ENCODE measurements at places on chromosomes 12 and 14.

DNA sequence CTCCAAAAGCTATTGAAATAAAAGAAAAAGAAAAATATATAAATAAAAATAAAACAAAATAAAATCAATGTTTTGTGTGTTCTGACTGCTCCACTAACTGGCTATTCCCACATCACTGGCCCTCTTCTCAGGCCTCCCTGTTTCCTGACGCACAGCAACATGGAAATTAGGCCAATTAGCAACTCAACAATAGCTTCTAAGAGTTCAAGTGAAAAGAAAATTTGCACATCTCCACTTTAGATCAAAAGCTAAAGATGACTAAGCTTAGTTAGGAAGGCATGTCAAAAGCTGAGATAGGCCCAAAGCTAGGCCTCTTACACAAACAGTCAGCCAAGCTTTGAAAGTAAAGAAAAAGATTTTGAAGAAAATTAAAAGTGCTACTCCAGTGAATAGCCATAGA lies 200.8 kb downstream of the DUSP6 start:
- no peak for DNase-seq

DNA sequence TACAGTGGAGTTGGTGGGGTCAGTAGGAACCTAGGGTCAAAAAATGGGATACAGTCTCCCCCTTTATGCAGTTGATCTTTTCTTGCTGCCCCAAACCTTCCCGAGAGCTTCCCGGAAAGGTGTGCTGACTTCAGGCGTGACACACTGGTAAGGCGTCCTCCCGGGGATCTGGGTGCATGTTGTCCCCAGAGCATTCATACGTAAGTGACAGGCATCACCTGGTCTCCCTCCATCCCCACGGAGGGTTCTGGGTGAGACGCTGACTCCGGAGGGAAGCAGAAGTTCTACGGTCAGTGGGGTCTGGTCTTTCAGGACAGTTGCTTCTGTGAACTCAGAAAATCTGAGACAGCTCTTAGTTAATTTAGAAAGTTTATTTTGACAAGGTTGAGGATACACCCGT lies 159.6 kb upstream of the RTL1 start:
- no peak for DNase-seq

DNA sequence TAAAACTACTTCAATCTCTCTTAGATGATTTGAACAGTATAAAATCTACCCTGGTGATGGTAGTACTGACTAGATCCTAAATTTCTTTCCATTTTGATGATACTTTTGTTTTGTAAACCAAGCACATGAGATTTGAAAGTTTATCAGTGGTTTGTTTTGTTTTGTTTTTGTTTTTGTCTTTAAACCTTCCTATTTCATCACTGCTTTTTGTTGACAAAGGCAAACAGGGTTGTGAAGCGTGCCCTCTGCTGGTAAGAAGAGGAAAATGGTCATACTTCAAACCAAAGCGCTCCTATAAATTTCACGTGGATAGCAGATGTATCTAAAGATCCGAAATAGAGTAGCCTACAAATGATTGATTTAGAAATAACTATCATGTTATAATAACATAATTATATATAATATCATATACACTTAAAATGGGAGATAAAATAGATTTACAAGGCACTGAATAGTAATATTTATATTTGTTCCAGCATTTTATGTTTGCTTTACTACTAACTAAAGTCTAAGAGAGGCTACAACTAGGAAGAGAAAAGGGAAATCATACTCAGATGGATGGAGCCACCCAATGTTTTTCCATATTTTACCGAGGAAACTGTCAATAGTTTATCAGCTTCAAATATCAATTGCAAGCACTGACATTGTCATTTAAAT lies 254.0 kb upstream of the USP15 start:
- no peak for DNase-seq

DNA sequence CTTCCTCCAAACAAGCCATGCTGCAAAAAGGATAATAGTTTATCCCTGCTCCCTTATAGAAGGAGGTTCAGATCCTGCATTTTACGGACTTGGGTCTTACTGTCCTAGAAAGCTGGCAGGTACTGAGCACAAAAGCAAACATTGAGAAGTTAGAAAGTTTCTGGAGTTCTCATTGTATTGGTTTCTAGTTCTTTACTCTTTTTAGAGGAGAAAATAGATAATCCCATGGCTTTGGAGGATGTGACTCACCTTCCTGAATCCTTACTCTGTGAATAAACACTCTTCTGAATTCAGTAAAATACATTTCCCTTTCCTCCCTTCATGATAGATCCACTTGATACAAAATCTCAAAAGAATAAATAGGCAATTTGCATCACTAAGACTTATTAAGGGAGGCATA lies 188.9 kb downstream of the NPAS3 start:
- DNase-seq: no peak

DNA sequence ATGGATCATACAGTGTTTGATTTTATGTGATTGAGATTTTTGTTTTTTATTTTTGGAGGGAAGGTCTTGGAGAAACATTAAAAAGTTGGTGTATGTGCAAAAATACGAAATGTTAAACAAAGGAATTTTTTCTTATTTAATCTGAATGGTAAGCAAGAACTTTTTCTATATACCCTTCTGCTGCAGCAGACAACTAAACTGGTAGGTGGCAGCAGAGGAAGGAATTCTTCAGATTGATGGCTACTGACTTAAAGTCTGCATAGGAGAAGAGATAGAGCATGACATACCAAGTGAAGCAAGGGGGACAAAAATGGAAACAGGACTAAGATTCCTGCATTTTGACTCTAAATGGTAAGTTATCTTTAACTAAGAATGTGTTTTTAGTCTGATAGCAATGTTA lies 42.0 kb upstream of the A2ML1 start:
- no peak for DNase-seq

- no peak for DNase-seq
Observed at GRCh38 chr14:87457720-87458119, 535.3 kb downstream of the GALC start.

DNA sequence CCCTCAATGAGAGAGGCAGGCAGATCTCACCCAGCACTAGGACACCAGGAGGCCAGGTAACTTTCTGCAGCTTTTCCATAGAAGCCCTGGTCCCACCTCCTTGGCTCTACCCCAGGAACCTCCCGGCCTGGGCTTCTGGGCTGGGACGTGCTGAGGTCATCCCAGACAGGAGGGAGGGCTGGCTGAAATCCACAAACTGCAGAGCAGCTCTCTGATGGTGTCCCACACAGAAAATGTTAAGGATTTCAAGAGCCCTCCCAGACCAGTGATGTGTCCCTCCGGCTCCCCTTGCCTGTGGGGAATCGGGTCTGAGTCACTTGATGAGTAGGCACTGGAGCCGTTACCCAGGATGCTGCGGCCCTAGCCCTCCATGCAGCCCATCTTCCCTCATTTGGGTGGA lies 124.1 kb downstream of the ESRRB start:
- no peak for DNase-seq

DNA sequence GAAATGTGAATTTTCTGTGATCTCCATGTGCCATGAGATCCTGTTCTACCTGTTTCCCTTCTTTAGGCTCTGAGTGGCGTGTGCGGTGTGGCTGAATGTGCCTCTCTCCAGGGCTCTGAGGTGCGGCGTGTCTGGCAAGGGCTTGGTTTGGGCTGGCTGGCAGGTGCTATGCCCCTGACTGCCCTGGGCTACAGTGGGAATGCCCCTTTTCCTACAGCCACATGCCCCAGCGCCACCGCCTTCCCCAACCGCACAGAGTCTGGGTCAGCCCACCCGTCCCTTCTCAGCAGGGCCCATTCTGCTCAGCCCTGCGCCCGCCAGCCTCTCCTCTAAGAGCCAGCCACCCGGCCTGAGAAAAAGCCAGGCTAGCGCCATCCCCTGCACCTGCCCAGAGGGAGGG lies 24.7 kb downstream of the BTBD6 start:
- no peak for DNase-seq

GRCh38 chr14:53409969-53410368 lies 256.8 kb upstream of the DDHD1 start:
- DNase-seq: no peak

- DNase-seq: no peak
Observed at GRCh38 chr12:6462234-6462995, 8.1 kb downstream of the VAMP1 start.

DNA sequence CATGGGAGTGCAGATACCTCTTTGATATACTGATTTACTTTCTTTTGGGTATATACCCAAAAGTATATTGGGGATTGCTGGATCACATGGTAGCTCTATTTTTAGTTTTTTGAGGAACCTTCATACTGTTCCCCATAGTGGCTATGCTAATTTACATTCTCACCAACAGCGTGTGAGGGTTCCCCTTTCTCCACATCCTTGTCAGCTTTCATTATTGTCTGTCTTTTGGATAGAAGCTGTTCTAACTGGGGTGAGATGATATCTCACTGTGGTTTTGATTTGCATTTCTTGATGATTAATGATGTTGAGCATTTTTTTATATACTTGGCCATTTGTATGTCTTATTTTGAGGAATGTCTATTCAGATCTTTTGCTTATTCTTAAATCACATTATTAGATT lies 44.1 kb upstream of the JDP2 start:
- DNase-seq: no peak
